ENCODE measurements at places on chromosomes 12 and 14. TPM values are rescaled to one million over a fixed set of nuclear protein-coding genes. Genes with fewer than 3 reads are reported as not detected.

KRT83 gene
- total RNA-seq: not detected

FAR2 gene
- 1.1 TPM for total RNA-seq

SRRM4 gene
- total RNA-seq: not detected

SERPINA12 gene
- not detected for total RNA-seq

TDRD9 gene
- total RNA-seq: 0.18 TPM

ACRBP gene
- total RNA-seq: not detected

OR4E2 gene
- not detected for total RNA-seq

DNA sequence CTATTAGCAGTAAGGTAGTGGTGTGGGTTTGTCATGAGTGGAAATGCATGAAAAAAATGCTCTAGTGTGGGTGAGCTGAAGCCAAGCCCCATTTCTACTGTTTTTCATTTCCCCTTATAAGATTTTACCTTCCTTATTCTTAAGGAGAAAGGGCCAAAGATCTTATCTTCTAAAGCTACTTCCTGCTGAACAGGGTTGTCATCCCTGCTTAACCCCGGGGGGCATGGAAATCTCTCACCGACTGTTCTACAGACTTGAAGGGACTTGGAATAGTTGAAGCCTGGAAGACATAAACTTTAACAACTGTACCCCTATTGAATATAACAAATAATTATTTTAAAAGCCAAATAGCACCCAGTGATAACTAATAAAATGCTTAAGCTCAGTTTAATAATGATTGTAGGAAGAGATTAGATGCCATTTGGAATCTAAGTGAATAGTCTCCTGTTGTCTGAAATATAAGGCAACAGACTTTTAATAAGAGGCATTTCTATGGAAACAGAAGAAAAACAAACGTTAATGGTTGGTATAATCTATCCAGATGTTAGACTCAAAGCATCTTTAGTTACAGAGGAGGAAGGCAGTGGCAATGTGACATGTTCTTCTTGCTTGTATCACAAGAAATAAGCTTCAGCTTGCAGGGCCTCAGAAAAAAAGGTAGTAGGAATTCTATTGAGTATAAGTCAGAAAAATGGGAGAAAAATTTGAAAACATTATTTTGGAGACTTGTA lies 1.8 kb upstream of the GMFB start:
- DNase-seq: no peak

DNA sequence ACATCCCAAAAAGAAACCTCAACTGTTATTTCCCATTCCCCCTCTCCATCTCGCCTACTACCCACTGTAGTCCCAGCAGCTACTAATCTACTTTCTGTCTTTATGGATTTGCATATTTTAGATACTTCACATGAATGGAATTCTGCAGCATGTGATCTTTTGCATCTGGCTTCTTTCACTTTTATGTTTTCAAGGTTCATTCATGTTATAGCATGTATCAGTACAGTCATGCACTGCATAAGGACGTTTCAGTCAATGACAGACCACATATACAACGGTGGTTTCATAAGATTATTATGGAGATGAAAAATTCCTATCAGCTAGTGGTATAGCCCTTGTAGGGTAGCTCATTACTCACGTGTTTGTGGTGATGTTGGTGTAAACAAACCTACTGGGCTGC lies 24.5 kb downstream of the PCNX4 start:
- peak; percentile 26 for DNase-seq

DNA sequence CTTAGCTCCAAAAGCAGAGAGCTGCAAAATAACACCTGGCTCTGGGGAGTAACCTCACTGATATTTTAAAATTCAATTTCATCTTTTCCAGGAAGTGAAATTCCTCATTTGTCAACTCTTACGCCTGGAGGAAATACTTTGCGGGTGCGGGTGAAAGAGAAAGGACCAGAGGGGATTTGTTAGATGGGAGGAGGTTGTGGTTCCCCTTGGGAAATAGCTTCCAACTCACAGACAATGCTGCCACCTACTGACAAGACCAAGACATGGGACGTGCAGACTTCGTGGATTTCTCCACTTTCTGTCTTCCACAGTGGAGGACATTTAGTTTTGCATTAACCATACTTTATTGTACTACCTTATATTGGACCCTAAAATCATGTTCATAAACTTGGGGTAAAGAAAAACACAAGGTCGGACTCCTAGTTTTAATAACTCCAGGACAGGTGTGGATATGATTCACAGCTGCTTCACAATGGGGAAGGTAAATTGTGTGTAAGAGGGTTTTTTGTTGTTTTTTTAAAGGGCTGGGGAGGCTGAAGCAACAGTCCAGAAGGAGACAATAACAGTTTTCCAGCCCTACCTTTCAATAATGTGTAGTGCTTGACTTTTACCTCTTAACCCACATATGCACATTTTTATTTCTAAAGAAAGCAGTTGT lies 10.8 kb downstream of the FBXL14 start:
- DNase-seq: peak; percentile 93

- no peak for DNase-seq
Measured at GRCh38 chr12:42564996-42565395, 24.6 kb downstream of the PRICKLE1 start.

DNA sequence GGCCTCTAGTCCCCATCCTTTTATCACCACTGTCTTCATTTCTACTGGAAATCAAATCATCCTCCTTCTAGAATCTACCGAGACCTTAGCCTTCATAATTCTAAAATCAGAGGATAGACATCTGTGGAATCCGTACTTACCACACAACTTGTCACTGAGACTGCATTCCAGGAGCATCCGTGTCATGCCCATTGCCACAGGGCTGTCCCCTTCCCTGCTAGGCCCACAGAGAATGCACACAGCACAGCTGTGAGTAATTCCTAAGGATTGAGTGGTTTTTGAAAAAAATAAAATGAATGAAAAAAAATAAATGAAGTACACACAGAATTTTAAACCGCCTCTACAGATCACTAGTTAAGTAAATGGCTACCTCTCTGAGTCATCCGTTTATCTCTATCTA lies 21.0 kb upstream of the MAGOHB start:
- DNase-seq: peak; percentile 71

- DNase-seq: no peak
Measured at GRCh38 chr14:68401855-68402254, 391.0 kb downstream of the ZFP36L1 start.

DNA sequence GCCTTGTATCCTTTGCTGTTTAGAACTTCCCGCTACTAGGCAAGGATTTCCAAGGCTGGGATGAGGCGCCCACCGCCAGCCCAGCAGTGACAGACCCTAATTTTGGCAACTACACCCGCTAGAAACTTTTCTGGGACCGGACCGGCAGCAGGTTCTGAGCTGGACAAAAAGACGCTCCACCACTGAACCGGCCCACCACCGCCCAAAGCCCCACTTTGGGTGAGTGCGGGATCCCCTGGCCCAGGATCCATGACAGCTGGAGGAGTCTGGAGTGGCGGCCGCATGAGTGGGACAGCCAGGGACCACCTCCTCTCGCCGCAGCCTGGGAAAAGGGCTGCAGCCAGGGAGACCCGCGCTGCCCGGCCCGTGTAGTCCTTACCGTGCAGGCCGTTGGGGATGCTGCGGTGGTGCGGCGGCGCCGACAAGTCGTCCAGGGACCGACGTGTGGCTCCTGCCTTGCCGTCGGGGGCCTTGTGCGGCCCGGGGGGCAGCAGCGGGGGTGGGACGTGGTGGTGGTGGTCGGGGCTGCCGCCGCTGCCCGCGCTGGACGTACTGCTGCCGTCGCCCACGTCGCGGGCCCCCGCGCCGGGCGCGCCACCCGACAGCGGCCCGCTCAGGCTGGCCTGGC lies 1.1 kb downstream of the CCDC85C start:
- DNase-seq: no peak

- peak; percentile 3 for DNase-seq
Measured at GRCh38 chr12:78793491-78793890, 71.1 kb upstream of the SYT1 start.

GRCh38 chr14:22512106-22512814 lies 76.8 kb downstream of the DAD1 start:
- DNase-seq: no peak

- no peak for DNase-seq
Measured at GRCh38 chr12:123799227-123799626, 37.1 kb downstream of the DNAH10 start.

DNA sequence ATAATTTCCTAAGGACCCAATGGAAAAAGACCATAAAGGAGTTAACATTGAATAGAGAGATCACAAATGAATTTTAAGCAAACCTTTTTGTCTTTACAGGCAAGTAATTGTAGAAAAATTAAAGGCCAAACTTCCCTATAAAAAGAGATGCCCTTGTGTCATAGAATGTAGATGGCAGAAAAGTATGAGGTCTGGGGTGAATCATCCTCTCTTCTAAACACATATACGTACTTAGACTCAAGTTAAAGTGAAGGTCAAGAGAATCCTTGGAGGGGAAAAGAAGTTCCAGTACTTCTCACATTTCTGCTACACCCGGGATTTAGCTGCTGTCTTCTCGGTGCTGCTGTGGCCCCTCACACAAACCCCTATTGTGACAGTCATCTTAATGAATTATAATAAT lies 116.2 kb upstream of the ARID2 start:
- DNase-seq: peak; percentile 84

GRCh38 chr12:113115455-113116126 lies 20.0 kb downstream of the RASAL1 start:
- DNase-seq: no peak

GRCh38 chr14:101357038-101357437 lies 204.3 kb upstream of the DIO3 start:
- DNase-seq: no peak

GRCh38 chr14:71327691-71328090 lies 420.4 kb downstream of the PCNX1 start:
- DNase-seq: peak; percentile 37

DNA sequence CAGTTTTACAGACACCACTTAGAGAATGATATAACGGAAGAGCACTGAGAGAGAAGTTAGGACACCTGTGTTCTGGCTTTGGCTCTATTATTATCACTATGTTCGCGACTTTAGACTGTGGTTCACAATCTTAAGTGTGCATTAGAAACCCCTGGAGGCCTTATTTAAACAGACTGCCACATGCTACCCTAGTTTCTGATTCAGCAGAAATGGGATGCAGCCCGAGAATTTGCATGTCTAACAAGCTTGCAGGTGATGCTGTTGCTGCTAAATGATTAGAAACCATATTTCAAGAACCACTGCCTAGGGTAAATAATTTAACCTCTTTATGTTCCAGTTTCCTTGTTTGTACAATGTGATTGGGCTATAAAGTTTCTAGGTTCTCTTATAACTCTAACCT lies 3.6 kb upstream of the RAD51AP1 start:
- DNase-seq: no peak

DNA sequence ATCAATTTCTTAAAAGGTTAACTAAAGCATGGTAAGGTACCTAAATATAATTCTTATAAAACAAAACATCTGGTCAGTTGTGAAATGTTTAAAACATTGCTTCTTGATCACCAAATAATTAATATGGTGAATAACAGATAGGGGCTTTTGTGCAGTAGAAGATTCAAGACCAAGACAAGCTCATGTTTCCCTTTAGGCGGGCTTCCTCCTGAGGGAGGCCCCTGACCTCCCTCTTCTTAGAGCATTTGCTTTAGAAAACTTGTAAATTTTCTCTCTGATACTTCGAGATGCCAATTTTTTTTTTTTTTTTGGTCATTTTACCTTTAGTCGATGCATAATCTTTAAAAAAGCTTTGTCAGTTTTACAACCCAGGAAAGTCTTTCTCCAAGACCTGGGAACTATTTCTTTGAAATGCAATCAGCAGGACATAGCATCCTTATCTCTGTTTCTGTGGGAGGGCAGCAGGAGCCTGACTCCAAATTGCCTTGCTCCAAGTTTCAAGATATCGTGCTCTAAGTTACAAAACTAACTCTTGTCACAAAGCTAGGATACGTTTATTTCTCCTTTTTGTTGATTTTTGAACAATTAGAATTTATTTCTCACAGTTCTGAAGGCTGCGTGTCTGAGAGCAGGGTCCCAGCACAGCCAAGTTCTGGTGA lies 66.6 kb upstream of the BICD1 start:
- no peak for DNase-seq
